Activated CD4-positive, alpha-beta T cell treated with anti-CD3 and anti-CD28 coated beads, Interleukin-2, amount 10 ng/mL, durations not matched to agents 7 days and 5 days (primary cell): ENCODE measurements at places on chromosomes 6 and 20.

GRCh38 chr6:149129371-149130077, 188.0 kb upstream of the TAB2 start:
- DNase-seq: no peak

DNA sequence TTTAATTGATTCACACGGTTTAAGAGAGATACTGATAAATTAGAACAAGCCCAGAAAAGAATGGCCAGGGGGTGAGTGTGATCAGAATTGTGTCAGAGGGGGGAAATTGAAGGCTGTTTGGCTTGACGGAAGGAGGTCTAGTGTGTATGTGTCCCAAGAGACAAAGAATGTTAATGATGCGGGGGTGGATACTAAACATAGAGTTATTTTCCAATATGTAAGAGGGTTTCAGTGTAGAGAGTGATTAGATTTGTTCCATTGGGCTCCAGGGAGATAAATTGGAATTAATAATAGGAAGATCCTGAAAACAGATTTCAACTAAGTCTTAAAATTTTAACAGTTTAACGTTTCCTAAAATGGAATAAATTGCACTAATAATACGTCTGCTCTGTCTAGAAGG, 38.1 kb upstream of the UTRN start:
- DNase-seq: no peak

- DNase-seq: no peak
Measured at GRCh38 chr20:64254571-64255360, 782 bp upstream of the PCMTD2 start.

GRCh38 chr6:133240511-133241085, 559 bp upstream of the EYA4 start:
- no peak for DNase-seq

DNA sequence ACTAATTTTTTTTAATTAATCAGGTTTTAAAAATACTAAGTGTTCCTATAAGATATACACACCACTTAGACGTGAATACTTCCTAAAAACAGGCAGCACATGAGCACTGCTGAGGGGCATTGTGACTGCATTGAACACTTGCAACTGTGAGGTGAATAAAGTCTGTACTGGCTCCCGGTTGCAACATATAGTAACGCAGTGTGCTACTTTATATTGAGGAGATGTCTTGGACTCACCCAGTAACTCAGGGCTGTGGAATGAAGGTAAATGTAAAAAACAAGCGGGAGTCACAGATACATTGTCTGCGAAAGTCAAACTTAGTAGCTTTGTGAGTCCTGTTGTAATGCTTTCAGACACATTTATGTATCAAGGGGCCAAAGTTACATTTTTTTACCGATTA, 17.0 kb upstream of the HLA-A start:
- DNase-seq: no peak

- DNase-seq: no peak
Measured at GRCh38 chr6:70973604-70974003, 16.7 kb upstream of the B3GAT2 start.

GRCh38 chr6:32461493-32461892, 21.8 kb downstream of the HLA-DRA start:
- DNase-seq: no peak

DNA sequence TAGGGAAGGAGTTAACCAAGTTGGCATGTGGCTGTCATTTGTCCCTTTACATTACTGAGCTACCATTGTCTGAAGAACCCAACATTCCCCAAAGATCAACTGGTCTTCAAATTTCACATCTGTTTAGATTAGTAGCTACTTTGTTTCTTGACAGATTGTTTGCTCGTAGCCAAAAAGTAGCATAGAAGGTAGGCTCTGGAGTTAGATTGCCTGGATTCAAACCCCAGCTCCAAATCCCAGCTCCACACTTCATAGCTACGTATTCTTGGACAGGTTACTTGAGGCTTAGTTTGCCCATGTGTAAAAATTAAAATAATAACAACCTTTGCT, 1.1 kb downstream of the NFKBIL1 start:
- no peak for DNase-seq

- no peak for DNase-seq
Measured at GRCh38 chr6:22141241-22141745, 155.5 kb downstream of the PRL start.

DNA sequence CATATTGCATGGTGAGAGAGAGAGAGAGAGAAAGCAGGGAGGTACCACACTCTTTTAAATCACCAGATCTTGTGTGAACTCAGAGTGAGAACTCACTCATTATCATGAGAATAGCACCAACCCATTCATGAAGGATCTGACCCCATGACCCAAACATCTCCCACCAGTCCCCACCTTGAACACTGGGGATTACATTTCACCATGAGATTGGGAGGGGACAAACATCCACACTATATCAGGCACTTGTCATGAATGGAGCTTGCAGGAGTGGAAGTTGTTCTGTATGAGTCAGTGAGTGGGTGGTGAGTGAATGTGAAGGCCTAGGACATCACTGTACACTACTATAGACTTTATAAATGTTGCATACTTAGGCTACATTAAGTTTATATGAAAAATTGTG, 47.7 kb upstream of the RNF182 start:
- DNase-seq: no peak

DNA sequence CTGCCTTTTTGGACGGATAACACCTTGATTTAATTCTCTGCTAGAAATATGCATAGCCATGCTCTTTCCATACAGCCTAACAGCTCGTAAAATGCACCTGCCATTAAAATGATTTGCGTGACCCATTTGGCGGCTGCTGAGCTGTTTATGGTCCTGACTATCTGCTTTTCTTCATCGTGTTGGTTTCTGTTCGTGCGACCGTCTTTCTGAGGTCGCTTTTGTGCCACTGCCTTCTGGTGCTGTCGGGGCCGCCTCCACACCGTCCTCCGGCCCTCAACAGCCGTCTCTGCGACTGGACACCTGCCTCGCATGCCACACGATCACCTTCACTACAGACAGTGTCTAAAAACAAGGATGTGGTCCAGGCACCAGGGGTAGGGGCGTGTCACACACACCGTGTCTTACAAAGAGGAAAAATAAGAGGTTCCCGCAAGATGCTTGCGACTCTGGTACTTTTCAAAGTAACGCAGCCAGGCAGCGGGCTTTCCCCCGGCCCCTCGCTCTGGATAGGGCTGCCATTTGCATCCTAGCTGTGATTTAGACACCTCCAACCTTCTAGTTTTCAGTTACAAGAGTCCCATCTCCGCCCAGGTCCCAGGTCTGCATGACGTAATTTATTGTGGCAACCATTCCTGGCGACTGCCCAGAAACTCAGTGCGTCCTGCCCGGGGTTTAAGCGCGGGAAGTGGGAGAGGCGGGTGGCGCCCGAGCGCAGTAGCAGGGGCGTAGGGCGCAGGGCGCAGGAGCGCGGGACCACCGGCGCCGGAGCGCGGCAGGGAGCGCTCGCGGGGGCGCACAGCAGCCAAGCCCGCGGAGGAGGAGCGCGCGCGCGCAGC, at the start of gene STMND1:
Gene STMND1 (plus strand): TSS at position 629 of the 836 bp plus-strand sequence. CDS start 208 bp downstream, outside the sequence.
- no peak for DNase-seq

DNA sequence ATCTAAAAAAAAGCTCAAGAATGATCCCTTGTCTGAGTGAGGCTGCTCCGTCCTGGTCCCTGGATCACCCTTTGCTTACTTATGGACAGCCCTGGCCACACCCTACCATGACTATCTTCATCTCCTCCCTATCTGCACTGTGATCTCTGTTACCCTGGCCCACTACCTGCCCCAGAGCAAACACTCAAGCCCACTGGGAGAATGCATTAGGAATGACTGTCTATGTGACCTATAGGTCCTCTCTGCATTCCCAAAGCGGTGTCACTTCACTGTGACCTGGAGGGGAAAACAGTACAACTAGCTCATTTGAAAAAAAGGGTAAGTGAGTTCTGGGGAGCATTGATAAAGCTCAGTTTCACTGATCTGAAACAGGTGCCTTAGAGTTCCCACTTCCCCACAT, 86.4 kb upstream of the FOXP4 start:
- DNase-seq: no peak

DNA sequence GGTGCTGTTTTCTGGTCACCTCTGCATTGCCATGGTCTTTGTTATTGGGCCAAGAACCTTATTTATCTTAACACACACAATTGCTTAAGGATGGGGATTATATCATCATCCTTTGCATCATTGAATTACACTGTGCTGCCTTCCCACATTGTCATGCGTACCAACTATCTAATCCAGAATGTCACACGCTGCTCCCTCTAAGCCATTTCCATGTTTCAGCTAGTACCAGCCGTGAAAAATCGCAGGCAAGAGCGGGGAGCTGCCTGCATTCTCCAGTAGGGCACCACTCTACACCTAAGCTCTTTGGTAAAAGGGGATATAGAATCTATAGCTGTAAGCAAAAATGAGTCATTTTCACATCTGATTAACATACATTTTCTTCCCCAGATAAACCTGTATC, 277.0 kb downstream of the PRL start:
- no peak for DNase-seq

GRCh38 chr20:3042625-3043024, 797 bp upstream of the GNRH2 start:
- DNase-seq: no peak

GRCh38 chr20:61094581-61094980, 157.5 kb upstream of the CDH4 start:
- DNase-seq: no peak

- DNase-seq: no peak
Measured at GRCh38 chr6:74170118-74170517, 474.1 kb downstream of the CD109 start.

GRCh38 chr6:30689022-30689865, 1.5 kb downstream of the NRM start:
- DNase-seq: no peak

DNA sequence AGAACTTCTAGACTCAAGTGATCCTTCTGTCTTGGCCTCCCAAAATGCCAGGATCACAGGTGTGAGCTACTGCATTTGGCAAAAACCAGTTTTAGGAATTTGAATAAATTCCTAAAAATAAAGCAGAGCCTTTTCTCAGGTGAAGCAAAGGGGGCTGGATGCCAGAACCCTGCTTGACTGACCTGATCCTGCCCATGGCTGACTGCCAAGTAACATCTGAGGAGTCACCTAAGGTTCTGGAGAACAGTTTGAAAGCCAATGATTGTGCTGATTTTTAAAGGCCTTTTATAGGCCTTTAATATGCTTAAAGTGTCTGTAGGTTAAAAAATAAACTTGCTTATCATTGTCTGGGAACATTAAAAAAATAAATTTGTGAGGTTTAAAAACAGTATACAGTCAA, 14.1 kb upstream of the ZSCAN12 start:
- no peak for DNase-seq

DNA sequence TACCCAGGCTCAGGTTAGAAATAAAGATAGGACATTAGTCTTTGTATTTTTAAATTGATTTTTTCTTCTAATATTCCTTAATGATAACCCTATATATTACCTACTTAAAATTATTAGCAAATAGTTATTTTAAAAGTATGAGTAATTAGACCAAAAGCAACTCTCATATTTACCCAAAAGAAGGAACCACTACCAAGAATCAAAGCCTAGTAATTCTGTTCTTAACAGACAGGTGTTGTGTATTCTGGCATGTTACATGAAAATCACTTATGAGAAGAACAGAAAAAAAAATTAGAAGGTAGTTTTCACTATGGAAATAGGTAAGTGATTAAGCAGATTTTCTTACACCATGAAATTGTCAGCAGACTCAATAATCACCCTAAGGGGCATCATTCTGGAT, 105.1 kb downstream of the ATG5 start:
- DNase-seq: no peak

DNA sequence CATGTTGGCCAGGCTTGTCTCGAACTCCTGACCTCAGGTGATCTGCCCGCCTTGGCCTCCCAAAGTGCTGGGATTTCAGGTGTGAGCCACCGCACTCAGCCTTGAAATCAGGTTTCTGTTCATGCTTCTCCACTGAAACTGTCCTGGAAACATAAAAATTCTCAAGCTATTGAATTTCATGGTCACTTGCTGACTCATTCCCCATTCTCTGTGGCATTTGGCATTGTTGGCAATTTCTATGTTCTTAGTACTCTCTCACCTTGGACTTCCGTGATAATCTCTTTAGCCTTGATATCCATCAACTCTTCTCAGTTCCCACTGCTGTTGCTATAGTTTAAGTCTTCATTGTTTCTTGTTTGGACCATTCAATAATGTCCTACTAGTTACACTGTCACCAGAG, 6.2 kb downstream of the SEL1L2 start:
- DNase-seq: no peak

DNA sequence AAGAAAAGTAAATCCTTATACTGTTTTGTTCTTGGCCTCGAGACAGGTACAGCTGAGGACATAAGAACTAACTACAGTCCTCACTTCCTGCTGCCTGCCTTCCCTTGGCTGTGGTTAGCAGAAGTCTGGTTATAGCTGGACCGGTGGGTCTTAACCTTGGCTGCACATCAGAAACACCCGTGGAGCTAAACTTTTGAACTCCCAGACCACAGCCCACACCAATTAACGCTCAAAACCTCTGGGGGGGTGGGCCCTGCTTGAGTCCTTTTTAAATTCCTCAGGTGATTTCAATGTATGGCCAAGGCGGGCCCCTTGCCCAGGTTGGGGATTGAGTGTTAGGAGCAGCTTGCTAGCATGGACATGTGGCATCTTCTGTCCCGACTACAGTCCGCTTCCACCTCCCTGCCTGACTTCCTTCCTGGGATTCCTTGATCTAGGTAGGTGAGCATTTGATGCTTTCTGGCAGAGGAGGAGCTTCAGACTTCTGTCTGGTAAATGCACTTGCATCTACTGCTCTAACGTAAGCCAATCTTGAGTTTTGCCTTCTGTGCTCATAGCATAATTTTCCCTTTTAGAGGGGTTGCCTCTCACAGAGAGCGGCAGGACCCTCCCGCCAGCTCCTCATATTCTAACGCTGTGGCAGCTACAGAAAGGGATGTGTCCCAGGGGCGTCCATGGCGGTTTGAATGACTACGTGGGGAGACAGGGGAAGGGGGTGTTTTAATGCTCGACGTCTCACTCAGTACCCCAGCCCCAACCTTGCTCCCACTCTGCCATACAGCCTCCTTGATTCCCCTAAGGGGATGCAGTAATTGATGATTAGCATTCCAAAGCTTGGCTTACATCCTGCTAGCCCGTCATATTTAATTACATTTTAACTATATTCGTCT, 390.1 kb downstream of the ZFAND3 start:
- no peak for DNase-seq

DNA sequence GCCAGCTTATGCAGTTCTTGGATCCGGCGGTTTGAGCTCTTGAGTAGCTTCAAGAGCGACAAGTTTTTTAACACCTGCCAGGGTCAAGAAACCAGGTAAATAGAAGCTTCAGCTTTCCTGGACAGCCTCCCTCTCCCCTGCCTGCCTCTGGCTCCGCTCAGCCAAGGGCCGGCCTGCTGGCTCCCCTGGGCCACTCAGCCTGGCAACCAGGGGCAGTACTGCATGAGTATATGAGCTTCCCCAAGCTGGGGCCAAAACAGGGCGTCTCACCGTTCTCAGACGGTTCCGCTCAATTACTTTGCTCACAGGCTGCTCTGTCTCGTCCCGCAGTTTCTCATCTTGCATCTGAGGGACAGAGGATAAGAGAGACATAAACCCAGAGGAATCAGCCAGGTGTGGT, 856 bp downstream of the TP53TG5 start:
- no peak for DNase-seq
